BJ (cell line): ENCODE measurements at places on chromosomes 1 and 21. TPM values are rescaled to one million over a fixed set of nuclear protein-coding genes. Genes with fewer than 3 reads are reported as not detected.

DNA sequence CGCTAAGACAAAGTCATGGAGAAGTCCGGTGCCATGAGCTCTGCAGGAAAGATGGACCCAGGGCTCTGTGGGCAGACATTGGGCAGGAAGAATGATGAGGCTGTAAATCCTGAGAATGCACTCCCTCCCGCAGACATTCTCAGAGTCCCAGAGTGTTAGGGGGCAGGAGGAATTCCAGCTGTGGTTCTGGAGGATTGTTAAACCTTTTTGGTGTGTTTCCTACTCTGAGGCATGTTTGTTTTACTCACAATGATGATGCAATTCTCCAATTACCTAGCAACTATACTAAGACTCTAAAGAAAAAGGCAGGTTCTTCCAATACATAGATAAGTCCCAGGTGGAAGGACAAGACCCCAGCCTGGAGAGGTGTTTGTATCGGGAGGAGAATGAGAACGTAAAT lies 2.8 kb upstream of the CAPN9 start:
- peak; percentile 35 for DNase-seq

GRCh38 chr1:150127868-150128267 lies 21.8 kb upstream of the PLEKHO1 start:
- no peak for DNase-seq

DNA sequence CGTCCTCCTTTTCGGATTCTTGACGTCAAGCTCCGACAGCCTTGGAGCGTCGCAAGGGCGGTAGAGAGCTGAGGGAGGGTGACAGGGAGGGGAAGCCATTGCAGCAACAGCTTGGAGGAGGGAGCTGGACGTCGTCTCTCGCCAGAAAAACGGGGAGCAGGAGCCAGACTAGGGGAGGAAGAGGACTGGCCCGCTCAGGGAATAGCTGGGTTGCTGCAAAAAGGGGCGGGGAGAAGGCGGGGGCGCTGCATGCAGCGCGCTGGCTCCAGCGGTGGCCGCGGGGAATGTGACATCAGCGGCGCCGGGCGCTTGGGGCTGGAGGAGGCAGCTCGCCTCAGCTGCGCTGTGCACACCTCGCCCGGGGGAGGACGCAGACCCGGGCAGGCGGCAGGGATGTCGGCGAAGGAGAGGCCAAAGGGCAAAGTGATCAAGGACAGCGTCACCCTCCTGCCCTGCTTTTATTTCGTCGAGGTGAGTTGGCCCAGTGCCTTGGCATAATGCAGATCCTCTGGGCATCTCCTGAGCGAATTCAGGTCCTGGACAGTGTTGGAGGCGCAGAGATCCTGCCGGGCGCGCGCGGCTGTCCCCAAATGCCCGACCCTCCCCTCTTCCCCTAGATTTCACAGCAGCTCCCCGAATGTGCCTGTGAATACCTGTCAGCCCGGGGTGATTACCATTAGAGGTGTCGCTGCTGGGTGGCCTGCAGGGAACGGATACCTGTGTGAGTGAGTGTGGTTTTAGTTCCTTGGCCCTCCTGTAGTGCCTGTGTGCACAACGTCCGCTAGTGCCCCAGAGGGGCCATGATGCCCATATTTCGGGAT lies at the start of gene PLPPR4:
Gene PLPPR4 (plus strand): TSS at position 292 of the 821 bp plus-strand sequence. CDS start 102 bp downstream, at position 394.
- peak; percentile 17 for DNase-seq

DNA sequence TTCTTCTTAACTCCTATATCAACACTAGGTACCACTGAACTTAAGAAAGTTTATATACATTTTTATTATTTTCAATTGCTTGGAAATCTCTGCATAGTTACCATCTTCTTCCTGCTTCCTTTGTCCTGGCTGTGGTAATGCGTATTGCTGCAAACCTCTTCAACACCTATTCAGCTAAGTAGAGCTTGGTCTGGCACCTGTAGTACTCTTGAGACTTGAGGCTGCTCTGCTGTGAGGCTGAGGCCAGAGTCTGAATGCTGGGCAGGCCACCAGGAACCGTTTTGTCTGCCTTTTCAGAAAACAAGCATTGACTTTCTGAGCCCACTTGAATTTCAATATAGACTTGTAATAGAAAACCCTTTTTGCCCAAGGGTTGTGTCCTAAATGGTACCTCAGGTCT lies 52.0 kb upstream of the RGS2 start:
- DNase-seq, result no peak

The OXCT2 gene
- 0.53 and 1.2 TPM in 2 replicates for polyA plus RNA-seq

DNA sequence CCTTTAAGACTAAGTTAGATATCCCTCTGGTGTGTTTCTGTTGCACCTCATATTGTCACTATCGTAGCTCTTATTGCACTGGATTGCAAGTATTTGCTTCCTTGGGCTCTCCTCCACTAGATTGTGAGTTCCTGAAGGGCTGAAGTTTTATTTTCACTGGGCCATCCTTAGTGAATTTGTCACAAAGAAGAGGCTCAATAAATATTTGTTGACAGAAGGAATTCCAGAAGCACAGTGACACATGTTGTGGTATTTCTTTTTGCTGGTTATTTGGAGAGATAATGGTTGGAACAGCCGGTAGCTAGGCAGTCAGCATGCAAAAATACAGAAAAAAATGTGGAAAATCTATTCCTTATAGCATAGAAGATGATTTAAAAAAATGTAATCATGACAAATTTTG lies 129.9 kb upstream of the ZRANB2 start:
- no peak for DNase-seq

- DNase-seq, result no peak
These were observed 1.5 kb upstream of the FCRLA start for GRCh38 chr1:161705537-161705936.

The C1orf94 gene
- polyA plus RNA-seq, result not detected in 2 replicates

GRCh38 chr21:34020005-34020847 lies 53.2 kb upstream of the MRPS6 start:
- DNase-seq, result no peak

The VSIG8 gene
- polyA plus RNA-seq, result not detected in 2 replicates

DNA sequence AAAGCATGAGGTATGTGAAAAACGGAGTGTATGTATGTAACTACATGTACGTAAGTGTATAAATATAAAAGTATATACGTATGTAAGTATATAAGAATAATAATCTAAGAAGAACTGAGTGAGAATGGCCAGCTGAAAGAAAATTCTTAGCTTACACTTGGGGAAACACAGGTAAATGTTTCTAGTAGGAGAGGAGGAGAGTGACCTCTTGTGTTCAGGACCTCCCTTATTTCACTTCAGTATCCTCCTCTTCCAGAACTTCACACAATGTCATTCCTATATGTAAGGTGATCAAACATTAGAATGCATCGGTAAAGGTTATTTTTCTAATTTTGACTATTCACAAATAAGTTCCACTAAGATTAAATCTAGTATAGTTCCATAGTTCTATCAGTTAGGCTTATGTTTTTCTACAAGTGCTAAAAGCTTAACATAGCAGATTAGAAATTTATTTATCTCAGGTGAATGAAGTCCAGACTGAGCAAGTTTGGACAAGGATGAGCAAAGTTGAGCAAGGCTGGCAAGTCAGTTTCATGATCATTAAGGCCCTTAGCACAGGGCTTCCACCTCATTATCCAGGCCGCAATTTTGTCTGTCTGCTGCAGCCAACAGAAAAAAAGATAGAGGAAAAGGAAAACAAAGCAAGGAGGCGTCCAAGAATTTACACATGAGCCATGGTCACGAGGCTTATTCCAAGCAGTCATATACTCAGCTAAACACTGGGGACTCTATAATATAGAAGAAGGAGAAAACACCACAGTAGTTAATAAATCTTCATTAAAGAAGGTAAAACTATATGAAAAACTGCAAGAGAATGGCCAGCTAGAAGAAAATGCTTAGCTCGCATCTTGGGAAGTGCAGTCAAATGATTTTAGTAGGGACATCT lies 7.1 kb upstream of the MROH9 start:
- no peak for DNase-seq

The NGF gene
- polyA plus RNA-seq, result 42.4 and 49.6 TPM in 2 replicates

The RYR2 gene
- polyA plus RNA-seq, result not detected in 2 replicates

- DNase-seq, result no peak
These were observed 18.6 kb downstream of the FMO1 start for GRCh38 chr1:171266930-171267329.

- no peak for DNase-seq
These were observed 20.4 kb downstream of the CCT8 start for GRCh38 chr21:29053011-29053553.

The PCP4 gene
- not detected in 2 replicates for polyA plus RNA-seq

GRCh38 chr1:201325678-201326060 lies 42.4 kb downstream of the PKP1 start:
- no peak for DNase-seq

- no peak for DNase-seq
These were observed 354.8 kb downstream of the HHAT start for GRCh38 chr1:210683403-210684047.

DNA sequence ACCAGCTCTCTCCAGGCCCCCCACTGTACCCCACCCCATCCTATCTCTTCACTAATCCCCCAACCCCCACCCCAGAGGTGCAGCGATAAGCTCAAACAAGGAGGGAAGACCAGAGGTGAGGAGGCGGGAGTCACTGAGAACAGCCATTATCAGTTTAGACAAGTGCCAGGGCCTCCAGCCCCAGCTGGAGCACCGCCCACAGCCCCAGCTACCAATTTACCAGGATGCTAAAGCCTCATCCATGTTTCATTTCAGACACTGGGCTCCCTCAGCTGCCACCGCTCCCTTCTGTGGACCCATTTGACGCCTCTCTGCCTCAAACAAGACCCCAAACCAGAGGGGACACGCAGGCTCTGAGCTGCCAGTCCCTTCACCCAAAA lies 80.6 kb downstream of the DISP3 start:
- DNase-seq, result no peak

- DNase-seq, result no peak
These were observed 130.8 kb downstream of the BEND5 start for GRCh38 chr1:48645883-48646282.

- no peak for DNase-seq
These were observed 113.9 kb downstream of the CAPN8 start for GRCh38 chr1:223551610-223552009.

- no peak for DNase-seq
These were observed 234.7 kb downstream of the CACNA1E start for GRCh38 chr1:181718034-181718433.

GRCh38 chr1:19354531-19354981 lies 42.4 kb downstream of the SLC66A1 start:
- no peak for DNase-seq

DNA sequence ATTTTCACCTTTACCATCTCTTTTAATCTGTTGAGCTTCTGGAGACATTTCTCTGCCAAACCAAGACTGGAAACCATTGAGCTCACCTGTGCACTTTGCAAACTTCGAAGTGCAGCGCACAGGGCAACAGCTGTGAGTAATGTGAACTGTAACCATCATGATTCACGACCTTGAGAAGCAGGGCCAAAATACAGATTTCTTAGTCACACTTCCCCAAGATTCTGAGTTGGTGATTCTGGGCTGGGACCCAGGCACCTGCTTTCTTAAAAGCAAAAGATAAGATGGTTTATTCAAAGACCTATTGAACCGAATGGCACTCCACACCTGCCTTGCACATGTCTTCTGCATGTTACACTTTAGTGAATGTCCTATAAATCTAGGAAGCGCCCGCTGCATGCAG lies 10.2 kb downstream of the AGTRAP start:
- DNase-seq, result no peak

DNA sequence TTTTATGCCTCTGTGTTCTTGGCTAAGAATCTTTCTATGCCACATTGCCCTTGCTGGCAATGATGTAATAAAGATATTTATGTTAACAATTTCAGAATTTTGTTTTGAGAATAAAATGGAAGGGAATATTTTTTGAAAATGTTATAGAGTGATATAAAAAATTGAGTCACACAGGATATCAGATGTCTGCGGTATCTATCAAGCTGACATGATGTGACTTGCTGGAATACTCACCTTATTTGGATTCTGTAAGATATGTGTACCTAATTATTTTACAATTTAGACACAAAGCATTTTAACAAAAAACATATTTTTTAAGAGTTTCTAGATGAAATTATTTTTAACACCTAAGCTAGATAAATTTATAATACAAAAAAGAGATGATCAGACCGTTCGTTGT lies 660.0 kb upstream of the B3GALT2 start:
- no peak for DNase-seq

DNA sequence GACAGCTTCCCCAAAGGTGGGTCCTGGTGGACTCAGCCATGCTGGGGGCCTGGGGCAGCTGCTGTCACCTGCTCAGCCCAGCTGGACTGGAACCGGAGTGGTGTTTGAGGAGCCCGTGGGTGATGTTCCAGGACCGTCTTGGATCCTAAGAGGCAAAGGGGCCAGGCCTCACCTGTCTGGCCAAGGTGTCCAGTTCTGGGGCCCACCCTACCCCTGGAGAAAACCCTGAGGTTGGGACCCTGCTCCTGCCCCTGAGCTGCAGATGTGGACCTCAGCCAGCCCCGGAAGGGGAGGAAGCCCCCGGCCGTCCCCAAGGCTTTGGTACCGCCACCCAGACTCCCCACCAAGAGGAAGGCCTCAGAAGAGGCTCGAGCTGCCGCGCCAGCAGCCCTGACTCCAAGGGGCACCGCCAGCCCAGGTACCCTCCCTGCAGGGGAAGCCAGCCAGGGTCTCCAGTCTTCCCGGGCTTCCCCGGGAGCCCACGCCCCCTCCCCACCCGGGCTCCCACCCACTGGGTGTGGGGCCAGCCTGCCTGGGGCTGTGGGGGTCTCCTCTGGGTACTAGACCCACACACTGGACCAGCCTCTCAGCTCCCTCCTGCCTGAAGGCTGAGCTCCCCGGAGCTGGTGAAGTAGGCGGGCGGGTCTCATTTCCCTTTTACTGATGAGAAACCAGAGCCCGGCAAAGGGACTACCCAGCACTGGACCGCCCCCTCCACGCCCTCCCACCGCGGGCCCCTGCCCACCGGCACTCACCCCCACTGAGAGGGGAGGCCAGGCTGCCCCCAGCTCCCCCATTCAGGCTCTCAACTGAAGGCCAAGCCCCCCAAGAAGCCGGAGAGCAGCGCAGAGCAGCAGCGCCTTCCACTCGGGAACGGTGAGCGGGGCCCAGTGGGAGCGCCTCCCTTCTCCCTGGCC lies 1.3 kb downstream of the AIRE start:
- DNase-seq, result no peak

DNA sequence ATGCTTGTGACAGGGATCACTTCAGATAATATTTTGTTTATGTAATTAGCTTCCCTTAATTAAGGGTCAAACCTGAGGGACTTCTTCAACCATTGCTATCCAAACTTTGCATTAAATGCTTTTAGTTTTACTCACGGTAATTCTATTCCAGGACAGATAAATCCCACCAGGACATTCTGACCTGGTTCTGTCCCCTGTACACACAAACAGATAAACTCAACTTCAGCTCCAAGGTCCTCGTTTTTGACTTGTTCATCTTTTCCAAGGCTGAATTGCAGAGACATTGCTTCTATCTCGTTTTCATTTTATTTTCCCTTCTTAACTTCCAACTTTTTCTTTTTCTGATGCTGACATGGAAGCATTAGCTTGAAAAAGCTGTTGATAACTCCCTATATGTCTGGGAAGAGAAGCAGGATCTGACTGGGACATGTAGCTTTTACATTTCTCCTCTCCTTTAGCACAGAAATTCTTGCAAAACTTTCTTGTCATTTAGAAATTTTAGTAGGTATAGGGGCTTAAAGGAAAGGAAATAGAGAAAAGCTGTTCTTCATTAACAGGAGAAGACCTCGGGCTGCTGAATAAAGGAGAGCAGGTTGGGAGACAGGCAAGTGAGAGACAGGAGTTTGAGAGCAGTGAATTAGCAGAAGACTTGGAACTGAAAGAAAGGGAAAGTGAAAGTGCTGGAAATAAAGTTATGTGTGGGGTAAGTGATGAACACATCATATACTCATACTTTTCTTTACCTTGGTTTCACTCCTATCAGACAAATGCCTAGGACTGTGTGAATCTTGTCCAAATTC lies 231.7 kb upstream of the B3GALT2 start:
- no peak for DNase-seq

- DNase-seq, result no peak
These were observed 86.7 kb downstream of the FMN2 start for GRCh38 chr1:240178366-240178765.
